Fibroblast of pulmonary artery (primary cell): ENCODE measurements at places on chromosomes 12 and 14.

- DNase-seq, result no peak
These were observed 30.4 kb upstream of the PLEK2 start for GRCh38 chr14:67442139-67442906.

- DNase-seq, result peak; percentile 20
These were observed 531 bp upstream of the EML1 start for GRCh38 chr14:99792551-99793212.

GRCh38 chr12:14635776-14636175 is 60.6 kb downstream of the GUCY2C start:
- peak; percentile 7 for DNase-seq

DNA sequence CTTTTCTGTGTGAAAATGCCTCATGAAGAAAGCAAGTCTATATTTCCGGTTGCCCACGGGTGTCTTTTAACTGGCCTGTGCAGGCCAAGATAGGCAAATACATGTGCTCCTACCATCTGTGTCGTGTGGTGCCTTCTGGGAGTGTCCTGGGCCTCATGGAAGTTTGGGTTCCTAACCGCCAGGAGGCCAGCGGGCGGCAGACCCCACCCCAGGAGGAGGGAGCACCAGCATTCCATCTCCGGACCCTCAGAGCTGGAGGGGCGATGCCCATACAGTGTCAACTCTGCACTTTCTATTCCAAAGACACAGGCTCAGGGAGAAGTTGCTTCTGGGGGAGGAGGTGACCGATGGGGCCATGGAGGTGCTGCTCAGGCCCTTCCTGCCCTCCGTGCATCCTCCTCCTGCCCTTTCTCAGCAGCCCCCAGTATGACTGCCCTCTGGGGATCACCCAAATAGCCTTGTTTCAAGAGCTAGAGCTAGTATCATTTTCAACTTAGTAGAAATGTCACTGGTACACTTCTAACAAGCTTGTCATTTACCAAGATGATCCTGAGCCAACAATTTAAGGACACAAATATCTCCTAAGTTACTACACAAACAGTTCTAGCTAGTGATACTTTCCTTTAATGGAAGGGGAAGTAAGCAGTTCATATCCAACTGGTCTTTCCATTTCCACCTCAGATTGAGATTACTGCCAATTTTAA is 17.8 kb downstream of the CCDC92 start:
- DNase-seq, result no peak

- DNase-seq, result no peak
These were observed 45.1 kb downstream of the TBX3 start for GRCh38 chr12:114638790-114639435.

DNA sequence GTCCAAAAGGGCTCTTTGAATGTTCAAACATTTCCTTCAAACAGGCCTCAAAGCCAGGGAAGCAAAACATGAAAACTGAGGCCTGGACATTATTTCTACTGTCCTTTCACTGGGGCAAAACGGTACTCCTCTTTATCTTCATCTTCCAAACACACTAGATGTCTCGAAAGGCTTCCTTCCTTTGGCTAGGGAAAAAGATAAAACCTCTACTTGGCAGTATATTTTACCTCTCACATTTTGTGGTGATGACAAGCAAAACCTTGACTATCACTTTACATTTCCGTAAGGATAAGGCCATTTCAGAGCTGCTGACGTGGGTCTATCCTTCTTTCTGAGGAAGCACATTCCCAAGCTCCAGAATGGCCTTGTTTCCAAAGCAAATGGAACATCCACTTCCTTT is 9.9 kb downstream of the STAB2 start:
- peak; percentile 13 for DNase-seq

- DNase-seq, result no peak
These were observed 90.0 kb upstream of the PLEKHA5 start for GRCh38 chr12:19039515-19039914.

- no peak for DNase-seq
These were observed 56.1 kb upstream of the YARS2 start for GRCh38 chr12:32811686-32812392.

DNA sequence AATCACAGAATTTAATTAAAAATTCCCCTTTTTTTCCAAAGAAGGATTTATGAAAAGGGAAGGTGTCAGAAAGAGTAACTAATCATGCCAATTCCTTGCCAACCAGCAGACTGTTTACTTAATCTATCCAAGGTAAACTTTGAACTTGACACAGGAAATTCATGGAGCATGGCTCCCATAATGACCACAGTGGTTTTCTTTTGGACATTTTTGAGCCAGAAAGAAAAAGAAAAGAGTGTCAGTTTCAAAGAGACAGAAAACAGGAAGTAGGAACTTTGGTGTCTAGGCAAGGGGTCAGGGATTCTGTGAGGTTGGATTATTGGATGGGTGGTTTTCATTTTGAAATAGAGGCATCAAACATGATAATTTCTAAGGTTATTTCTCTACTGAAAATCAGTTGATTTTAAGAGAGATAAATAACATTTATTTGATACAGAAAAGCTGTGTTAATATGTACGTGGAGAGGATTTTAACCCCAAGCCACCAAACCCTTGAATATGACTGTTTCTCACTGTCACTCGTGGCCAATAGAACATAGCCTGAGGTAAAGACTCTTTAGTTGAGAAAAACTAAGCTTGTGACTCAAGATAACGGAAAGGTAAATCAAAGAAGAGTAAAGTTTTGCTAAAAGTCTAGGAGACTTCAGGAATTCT is 196.1 kb downstream of the TTC6 start:
- no peak for DNase-seq

GRCh38 chr12:25713264-25713663 is 160.2 kb upstream of the LMNTD1 start:
- no peak for DNase-seq

- no peak for DNase-seq
These were observed 12.0 kb upstream of the PTPRQ start for GRCh38 chr12:80432061-80432460.

- peak; percentile 90 for DNase-seq
These were observed 48.4 kb downstream of the MYRFL start for GRCh38 chr12:69873429-69873828.

DNA sequence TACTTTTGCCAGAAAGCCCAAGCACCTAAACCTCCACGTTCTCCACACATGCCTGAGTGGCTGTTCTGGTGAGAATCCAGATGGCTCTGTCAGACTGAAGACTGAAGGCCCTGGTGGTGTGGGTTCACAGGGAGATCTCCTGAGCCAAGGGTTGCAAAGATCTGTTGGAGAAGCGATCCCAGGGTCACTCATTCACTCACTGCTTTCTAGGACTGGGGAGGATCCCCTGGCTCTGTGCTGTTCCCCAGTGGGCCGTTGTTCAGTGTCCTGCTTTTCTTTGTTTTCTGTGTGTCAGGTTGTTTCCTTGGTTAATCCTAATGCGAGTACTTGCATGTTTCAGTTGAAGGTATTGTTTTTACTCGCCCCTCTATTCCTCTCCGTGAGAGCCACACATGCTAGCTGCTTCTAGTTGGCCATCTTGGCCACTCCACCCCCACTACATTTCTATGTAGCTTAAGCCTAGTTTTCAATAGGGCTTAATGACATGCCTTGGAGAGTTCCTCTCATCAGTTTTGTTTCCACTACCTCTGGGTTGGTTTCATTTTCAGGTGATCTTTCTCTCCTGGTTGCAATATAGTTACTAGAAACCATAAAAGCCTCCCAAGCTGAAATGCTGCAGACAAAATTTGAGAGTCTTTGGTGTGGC is 144.5 kb upstream of the SLC38A2 start:
- DNase-seq, result no peak

DNA sequence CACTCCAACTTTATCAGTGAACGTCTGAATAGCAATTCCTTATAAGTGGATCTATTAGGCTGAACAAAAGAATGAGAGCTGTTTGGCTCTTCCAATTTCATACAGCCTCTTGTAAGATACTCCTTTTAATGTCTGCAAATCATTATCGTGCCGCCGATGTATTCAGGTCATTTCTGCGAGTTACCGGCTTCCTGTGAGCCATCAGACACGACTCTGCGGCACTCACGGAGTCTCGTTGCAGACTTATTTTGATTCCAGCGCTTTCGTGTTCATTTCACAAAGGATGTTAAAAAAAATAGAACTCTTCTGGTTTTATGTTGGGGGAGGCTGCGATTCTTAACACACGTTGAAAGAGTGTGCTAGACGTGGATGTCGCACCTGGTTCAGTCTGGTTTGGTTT is 106.6 kb downstream of the GLT1D1 start:
- no peak for DNase-seq

DNA sequence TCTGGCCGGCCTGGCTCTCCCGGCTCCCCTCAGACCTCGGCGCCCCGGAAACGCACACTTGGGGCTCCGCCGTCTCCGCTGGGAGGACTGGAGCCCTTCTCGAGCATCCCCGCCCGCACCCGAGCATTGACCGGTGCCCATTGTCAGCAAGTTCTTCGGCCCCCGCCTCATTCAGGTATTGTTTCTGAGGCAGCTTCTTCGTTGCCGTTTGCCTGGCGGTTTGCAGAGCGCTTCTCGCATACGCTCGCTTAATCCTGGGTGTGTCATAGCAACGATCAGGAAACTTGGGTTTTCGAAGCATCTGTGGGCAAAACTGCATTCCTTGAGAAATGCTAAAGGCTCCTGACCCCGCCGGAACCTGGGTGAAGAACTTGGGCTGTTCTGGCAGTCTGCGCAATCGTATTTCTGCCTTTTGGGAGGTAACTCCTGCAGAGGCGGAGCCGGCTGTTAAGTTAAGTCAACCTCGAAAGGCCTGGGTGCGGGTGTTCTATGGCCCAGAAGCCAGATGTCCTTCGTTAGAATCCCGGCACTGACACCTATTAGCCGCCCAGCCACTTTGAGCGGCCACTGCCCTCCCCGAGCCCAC is 518 bp downstream of the GSKIP start:
- peak; percentile 65 for DNase-seq

DNA sequence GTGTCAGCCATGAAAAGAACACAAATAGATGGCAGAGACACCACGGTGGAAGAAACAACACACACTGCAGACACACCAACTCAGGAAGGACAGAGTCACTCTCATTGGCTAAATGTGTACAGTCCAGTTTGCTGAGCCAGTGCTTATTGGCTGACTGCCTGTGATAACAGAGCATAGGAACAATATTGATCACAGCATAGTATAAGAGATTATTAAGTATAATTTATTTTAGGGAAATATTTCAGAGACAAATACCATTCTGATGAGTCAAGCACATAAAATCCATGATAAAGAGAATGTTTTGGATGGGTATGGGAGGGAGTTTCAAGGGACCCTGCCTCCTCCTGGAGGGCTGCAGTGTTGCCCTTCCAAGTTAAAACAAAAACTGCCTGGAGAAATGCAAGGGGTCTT is 50.9 kb downstream of the BTG1 start:
- peak; percentile 35 for DNase-seq

GRCh38 chr12:1994429-1995143 is 9.7 kb downstream of the DCP1B start:
- no peak for DNase-seq

DNA sequence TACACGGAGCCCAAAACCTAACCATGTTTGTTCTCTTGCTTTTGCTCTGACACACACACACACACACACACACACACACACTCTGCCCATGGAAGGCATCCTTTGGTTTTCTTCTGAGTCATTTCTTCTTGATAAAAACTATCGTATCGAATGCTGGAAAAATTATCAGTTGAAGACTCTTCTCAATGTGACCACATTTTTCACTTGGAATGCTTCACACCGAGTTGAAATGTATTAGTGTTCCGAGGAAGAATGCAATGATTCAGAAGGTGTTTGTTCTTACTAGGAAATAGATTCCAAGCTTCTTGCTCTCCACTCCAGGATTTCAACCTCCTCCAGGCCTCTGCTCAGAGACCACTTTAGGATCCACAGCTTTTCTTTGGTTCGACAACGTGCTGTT is 226.3 kb downstream of the MON2 start:
- DNase-seq, result peak; percentile 75

DNA sequence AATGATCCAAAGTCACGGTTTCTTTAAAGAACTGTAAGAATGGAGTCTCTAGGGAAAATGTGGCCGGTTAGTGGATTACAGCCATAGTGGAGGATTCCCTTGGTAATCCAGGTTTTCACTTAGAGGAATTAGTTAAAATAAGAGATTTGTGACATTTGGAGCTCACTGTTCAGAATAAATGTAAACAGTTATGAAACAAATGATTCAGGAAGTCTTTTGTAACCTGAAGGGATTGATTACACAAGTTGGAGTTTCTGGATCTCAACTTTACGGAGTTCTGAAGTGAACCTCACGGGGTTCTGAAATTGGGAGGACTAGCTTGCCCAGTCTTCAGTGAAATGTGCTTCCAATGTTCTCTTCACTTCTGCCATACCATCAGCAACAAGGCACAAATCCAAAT is 234.4 kb upstream of the FKBP4 start:
- DNase-seq, result no peak

DNA sequence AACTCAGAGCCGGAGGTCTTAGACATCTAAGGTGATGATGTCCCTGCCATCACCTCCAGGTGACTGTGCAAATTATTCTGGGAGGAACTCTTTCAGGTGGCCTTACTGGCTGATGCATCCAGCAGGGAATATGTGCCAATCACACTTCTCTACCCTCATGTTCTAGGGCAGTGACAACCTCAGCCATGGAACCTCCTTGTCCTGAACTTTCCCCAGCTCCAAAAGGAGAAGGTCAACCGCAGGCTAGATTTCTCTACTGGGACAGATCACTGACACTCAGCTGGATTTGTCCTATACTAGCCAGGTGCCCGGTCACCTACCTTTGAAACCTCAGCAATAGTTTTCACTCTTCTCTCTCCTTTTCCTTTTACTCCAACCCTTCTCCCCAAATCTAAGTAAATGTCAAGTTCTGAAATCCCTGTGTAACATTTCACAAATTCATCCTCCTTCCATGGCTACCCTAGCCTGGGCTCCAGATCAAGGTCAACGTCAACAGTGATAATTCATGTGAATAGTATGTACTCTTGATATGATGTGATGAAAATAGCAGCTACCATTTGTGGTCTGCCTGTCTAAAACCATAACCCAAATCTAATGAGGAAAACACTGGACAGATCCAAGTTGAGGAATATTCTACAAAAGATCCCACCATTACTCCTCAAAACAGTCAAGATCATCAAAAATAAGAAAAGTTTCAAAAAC is 115.0 kb upstream of the EGLN3 start:
- no peak for DNase-seq

DNA sequence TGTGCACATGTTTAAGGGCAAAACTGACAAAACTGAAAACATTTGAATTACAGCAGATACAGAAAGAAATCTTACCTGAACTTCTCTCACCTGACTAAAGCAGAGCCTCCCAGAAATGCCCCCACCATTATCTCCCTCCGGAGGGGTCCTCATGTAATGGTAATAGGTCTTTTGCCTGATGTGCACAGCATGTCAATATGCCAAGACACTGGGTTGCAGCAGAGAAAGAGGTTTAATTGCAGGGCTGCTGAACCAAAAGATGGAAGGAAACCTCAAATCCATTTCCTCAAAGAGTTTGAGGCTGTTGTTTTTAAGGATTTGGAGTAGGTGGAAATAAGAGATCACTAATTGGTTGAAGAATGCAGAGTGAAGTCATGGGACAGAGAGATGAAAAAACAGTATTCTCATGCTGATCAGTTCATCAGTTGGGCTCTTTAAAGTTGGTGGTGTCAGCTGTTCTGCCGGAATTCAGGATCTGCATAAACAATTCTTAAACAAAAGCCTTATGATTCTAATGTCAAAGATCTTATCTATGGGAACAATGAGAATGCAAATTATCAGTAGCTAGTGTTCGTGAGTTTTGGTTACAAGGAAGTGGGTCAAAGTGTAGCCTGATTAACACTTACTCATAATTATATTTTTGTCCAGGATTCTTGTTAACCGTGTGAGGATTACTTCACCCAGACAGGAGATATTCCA is 18.2 kb downstream of the ANG start:
- peak; percentile 44 for DNase-seq
